Skeletal muscle cell (primary cell): ENCODE measurements at places on chromosomes 12 and 14.

- no peak for DNase-seq
Observed at GRCh38 chr14:79663453-79663852, 547.9 kb downstream of the DIO2 start.

- no peak for DNase-seq
Observed at GRCh38 chr12:124854637-124855184, 9.0 kb downstream of the SCARB1 start.

- DNase-seq = no peak
Observed at GRCh38 chr12:89163918-89164317, 188.4 kb downstream of the DUSP6 start.

GRCh38 chr12:51482929-51483697 lies 58.5 kb downstream of the SLC4A8 start:
- no peak for DNase-seq

DNA sequence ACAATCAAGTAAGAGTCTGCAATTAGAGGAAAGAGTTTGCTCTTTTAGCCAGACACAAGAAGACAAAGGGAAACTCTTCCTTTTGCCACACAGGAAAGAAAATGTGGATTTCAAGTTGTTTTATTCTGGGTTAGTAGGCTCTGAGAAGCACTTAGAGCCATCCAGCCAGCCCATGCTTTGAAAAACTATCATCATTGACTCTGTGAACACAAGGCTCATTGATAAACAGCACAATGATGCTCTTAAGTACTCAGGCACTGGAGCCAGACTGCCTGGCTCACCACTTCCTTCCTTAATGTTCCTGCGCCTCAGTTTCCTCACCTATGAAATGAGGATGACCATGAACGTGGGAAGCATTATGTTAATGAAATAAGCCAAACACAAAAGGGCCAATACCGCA lies 150.2 kb upstream of the EEA1 start:
- no peak for DNase-seq

- no peak for DNase-seq
Observed at GRCh38 chr12:48075832-48076231, 30.0 kb downstream of the SENP1 start.

GRCh38 chr14:62097824-62098223 lies 335.6 kb downstream of the SNAPC1 start:
- DNase-seq = no peak

- DNase-seq = no peak
Observed at GRCh38 chr14:68307790-68308168, 485.1 kb downstream of the ZFP36L1 start.

GRCh38 chr12:122895704-122896636 lies at the start of gene VPS37B:
Gene VPS37B, minus strand, starts transcription at chr12:122896124. Its CDS starts 62 bp downstream, at chr12:122896062.
- peak; percentile 56 for DNase-seq

DNA sequence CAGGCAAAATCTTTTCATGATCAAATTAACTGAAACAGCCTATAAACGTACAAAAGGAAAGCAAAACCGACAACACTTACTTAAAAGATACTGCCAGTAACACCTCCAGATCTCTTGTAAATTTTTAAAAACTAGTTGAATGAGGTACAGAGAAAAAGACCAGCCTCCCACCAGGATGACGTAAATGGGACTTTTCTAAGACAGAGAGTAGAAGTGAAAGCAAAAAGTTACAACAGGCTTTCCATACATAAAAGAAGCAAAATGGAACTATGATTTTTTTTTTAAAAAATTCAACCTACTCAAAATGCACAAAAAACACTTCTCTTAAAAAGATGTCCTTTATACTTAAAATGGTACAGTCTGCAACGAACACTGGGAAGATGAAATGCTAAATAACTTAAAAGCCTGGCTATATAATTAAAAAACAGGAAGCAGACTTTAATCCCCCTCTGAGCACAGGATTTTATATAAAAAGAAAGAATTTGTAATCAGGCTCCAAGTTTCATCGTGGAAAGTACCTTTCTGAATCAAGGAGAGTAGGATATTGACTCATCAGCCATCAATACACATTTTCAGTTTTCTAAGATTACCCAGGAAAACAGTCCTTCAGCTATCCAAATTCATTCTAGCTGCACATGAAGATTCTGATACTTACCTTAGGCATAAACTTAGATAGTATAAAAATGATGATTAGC lies 14.2 kb upstream of the MYO1A start:
- DNase-seq = no peak

GRCh38 chr12:109764123-109764522 lies 50.5 kb downstream of the FAM222A start:
- DNase-seq = no peak

- DNase-seq = peak; percentile 73
Observed at GRCh38 chr12:108609537-108610335, 11.9 kb upstream of the TMEM119 start.

GRCh38 chr14:101123618-101124510 lies 220.3 kb upstream of the RTL1 start:
- DNase-seq = no peak

DNA sequence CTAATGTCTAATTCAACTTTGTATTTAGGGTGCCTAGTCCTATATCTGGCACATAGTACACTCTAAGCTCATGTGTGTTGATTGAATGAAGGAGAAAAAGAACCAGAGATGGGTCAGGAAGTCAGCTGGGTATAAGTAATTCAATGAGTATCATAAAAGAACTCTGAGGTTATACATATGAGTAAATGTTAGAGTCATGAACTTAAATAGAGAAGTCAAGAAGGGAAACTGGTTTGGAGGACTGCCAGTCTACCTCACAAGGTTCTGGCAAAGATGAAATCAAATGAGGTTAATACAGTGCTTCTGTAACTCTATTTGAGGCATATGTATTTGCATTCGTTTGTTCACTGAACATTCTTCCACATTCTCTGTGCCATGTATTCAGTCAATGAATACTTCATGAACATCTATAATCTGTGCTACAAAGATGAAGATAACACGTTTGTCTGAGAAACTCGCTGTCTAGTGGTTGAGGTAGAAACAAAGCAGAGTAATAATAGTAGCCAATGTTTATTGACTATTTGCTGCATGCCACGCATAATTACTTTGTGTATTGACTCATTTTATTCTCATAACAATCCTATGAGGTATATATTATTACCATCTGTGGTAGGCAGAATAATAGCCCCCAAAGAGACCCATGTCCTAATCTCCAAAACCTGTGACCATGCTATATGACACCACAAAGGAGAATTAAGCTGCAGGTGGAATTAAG lies 88.9 kb downstream of the PTGER2 start:
- no peak for DNase-seq

DNA sequence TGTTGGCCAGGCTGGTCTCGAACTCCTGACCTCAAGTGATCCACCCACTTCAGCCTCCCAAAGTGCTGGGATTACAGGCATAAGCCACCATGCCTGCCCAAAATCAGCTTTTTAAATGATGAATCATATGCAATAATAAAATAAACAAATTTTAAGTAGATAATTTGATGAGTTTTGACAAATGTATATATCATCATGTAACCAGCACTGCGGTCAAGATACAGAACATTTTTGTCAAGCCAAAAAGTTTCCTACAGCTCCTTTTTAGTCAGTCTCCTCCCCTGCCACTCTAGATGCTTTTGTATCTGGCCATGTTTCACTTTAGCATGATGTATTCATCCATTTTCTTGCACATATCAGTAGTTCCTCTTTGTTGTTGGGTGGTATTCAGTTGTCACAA lies 17.2 kb downstream of the FRMD6 start:
- DNase-seq = no peak

GRCh38 chr12:50065726-50066310 lies 8.4 kb downstream of the ASIC1 start:
- no peak for DNase-seq

DNA sequence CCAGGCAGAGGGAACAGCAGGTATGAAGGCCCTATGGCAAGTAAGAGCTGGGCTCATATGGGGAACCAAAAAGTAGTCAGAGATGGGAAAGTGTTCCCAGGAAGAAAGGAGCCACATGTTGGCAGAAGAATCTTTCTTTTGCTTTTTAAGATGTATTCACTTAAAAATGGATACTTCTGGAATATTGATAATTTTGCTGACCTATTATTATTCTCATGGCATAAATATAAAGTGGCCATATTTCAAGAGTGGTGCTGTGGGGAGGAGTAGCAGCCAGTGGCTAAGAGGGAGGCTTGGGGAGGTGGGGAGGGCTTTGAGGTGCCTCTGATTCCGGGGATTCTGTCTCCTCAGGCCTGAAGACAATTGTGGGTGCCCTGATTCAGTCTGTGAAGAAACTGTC lies 108.2 kb downstream of the SCN8A start:
- DNase-seq = no peak

DNA sequence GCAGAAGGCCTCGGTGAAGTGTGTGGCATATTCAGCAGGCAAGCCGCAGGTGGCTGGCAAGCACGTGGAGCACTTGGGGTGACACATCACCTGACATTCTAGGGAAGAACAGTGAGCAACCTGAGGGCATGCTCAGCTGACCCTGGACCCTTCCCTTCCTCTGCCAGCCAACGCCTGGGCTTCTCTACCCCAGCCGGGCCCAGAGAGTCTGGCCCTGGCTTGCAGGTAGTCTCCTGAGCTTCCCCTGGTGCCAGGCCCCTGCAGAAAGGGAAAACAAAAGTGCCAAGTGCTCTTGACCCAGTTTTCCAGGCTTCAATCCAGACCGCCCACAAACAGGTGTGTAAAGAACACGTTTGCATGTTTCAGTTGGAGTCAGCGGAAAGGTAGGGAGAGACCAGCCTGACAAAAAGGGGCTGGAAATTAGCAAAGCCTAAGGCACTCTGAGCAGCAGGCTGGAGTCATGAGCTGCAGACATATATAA lies 45.7 kb downstream of the PRKAB1 start:
- DNase-seq = no peak

- DNase-seq = no peak
Observed at GRCh38 chr12:89597770-89598169, 71.9 kb upstream of the POC1B start.
